ENCODE measurements at places on chromosomes 5 and 9.
A peak's percentile ranks its signal among the peaks of the same experiment; 100 is the strongest.

DNA sequence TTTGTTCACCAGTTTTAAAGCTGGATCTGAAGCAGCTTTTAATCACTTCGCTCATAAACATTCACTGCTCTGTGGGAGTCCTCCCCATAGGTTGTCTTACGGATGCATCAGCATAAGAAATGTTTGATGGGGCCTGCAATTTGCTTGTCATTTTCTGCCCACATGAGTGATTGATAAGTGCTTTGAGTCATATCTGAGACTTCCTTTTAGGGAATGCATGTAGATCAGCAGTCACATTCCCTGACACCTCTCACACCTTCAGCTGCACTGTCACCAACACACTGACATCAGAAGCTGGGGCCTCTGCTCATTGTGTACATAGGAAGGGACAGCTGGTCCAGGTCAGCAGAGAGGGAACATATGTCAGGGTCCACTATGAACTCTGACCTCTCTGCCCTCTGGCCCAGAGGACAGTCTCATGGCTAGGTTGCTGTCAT lies 84.1 kb upstream of the SPATA31D4 start:
- no peak for DNase-seq

DNA sequence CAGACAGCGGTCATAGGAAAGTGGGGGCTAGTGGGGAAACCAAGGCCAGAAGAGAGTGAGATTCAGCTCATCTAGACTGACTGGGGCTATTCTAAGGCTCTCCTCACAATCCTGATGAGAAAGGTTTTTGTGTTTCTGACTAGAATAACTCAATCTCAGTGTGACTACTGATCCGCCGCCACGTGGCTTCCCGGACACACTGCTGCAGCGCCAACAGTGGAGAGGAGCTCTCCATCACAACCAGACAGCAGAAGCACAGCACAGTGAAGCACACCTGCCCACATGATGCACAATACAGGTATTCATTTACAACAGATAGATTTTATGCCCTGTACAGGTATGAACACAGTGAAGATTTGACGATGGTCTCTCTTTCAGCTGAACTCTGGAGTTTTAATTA lies 25.4 kb downstream of the NREP start:
- no peak for DNase-seq

GRCh38 chr9:115207003-115207836 lies 89.3 kb upstream of the TNC start:
- no peak for DNase-seq

GRCh38 chr5:178425621-178426068 lies 164.5 kb downstream of the COL23A1 start:
- DNase-seq: no peak

DNA sequence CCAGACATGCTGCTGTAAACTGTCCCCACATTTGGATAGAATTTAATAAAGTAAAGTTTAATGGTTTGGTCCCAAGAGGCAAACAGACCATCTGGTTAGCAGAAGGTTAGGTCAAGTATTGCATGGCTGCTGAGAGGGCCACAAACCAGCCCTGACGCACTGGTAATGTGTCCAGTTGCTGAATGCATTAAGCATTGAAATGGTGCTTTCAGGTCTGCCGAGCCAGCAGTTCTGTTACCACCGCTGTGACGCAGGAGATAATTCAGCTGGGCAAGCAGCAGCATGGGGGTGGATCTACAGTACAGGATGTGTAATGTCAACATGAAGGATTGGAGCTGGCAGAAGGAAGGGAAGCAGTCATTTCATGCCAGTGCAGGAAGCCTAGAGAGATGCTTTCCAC lies 16.0 kb downstream of the ZNF462 start:
- DNase-seq: peak; percentile 95

DNA sequence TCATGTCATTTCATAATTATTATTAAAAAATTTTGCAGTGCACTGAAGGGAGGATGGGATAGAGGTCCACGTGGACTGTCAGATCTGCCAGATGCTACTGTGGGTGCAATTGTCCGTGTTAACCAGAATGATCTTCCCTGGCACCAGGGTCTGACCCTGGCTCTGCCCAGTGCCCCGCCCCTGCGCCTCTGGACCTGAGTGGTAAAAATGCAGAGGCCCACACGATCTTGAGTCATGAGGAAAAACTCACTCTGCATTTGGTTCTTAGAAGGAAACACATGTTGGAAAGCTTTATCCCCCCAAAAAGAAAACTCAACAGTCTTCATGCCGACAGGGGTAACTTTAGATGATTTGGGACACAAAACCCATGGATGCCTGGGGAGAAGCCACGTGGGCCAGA lies 20.1 kb upstream of the BARX1 start:
- DNase-seq: no peak

DNA sequence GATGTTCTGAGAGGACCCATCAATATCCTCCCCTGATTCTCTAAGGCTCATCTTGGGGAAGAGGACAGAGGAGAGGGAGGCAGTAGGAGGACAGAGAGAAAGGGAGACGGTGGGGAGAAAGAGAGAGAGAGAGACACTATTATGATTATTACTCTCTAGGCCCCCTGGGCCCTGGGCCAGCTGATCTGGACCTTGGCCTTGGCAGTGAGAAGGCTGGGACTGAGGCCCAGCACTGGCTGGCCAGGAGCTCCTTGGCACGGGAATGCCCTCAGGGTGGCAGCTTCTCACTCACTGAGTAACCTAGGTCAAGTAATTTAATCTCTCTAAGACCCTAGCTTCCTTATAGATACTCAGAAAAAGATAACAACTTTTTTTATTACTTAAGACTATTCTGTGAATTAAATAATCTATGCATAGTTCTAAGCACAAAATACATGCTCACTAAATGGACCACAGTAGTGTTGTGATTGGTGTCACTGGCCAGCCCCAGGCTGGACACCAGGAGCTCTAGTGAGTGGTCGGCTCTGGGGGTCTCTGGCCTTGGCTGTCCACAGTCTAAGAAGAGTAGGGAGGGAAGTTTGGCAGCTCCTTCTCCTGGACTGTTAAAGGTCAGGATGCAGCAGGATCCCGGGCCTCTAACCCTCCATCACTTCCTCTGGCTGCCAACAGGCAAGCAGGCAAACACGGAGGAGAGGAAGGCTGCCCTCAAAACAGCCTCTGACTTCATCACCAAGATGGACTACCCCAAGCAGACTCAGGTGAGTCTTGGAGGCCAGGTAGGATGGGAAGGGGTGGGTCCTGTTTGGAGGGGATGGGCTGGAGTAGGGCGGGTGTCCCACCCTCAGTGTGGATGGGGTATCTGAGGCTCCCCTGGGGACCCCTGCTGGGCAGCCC lies 50.0 kb downstream of the GSN start:
- no peak for DNase-seq

- DNase-seq: no peak
Observed at GRCh38 chr5:122736086-122736845, 38.6 kb upstream of the SNX2 start.

DNA sequence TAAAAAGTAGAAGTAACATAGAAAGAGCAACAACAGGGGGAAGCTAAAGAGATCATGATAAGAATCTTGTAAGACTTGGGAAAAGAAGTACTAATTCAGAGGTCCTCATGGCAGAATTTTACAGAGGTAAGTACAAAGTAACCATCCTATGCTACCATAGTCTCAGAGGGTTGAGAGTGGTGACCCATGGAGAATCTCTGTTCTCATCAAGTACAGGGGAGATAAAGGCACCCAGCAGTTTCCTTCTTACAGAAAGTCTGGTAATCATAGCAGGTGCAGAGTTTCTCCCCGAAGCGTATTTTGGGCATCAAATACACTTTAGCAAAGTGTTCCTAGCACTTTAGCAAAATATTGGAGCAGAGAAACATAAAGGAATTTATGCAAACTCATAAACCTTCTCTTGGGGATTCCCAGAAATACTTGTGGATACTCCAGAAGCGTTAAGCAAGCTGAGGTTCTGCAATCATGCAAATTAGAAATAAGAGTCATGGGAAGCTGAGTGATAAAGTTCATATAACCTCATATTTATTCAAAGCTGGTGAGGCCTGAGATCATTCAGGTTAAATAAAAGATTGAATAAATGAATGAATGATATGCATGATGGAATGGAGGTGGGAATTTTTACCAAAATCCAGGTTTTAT lies 101.0 kb upstream of the SMC2 start:
- no peak for DNase-seq

DNA sequence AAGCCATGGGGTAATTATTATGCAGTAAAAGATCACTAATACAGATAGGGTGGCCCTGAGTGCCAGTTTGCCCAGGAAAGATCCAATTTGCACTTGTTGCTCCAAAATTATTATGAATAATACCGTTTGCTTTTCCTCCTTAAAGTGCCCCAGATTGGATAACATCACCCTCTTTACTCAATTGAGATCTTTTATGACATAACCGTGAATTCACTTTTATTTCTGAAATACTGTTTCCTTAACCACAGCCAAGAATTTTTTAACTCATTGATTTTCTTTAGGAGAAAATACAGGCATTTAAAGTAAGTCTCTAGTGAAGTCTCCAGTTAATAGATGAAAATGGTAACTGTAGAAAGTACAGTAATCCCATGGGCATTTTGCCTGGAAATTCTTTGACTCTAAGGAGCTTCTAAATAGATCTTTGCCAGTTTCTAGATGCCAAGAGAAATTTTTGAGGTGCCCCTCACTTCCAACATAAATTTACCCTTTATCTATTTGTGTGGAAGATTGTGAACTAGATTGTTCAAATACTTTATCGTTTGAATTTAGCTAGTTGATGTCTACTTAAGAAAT lies 99.2 kb downstream of the UHRF2 start:
- no peak for DNase-seq

- no peak for DNase-seq
Observed at GRCh38 chr5:82259172-82259800, 18.9 kb downstream of the RPS23 start.

- DNase-seq: no peak
Observed at GRCh38 chr5:142313682-142314081, 11.1 kb downstream of the SPRY4 start.

- DNase-seq: no peak
Observed at GRCh38 chr9:91858213-91859030, 91.6 kb downstream of the ROR2 start.

- no peak for DNase-seq
Observed at GRCh38 chr9:122923947-122924346, 7.4 kb downstream of the ZBTB26 start.

- DNase-seq: no peak
Observed at GRCh38 chr5:149684371-149684770, 45.7 kb upstream of the PPARGC1B start.

- no peak for DNase-seq
Observed at GRCh38 chr5:59769041-59769360, 124.5 kb downstream of the PDE4D start.

DNA sequence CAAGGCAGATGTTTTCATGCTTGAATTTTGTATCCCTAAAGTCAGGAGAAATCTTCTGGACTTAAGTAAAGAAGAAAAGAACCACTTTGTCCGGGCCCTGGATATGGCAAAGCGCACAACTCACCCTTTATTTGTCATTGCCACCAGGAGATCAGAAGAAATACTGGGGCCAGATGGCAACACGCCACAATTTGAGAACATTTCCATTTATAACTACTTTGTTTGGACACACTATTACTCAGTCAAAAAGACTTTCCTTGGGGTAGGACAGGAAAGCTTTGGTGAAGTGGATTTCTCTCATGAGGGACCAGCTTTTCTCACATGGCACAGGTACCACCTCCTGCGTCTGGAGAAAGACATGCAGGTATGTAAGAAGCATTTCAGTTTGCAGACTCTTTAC lies 2.3 kb downstream of the TYRP1 start:
- DNase-seq: peak; percentile 31

DNA sequence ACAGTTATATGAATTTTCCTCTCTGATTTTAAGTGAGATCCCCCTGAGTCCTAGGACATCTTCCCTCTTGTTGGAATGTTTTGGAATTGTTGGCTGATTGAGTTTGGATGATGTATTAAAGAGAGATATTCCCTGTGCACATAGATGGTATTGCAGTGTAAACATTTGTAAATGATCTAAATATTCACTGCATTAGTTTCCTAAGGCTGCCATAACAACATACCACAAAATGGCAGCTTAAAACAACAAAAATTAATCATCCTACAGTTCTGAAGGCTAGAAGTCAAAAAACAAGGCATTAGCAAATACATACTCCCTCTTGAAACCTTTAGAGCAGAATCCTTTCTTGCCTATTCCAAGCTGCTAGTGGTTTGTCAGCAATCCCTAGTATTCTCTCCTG lies 38.0 kb upstream of the MROH2B start:
- DNase-seq: no peak

DNA sequence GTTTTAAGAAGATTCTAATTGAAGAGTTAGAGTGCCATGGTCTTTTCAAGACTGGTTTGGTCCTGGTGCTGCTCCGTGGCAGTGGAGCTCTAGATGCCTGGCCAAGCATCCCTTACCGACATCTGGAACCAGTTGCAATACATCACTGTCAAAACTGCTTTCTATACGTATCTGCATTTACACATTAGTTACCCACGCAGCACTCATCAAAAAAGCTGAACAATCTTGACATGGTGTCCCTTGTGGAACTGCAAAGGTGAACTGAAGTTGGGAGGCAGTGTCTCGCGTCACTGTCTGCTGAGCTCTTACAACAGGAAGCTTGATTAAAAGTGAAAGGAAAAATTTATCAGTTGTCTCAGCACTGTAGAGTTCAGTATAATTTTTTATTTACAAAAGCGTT lies 82.6 kb downstream of the PBX3 start:
- DNase-seq: no peak

GRCh38 chr5:178417391-178417811 lies 172.8 kb downstream of the COL23A1 start:
- DNase-seq: no peak

GRCh38 chr5:124060011-124060410 lies 548.0 kb downstream of the CSNK1G3 start:
- no peak for DNase-seq

DNA sequence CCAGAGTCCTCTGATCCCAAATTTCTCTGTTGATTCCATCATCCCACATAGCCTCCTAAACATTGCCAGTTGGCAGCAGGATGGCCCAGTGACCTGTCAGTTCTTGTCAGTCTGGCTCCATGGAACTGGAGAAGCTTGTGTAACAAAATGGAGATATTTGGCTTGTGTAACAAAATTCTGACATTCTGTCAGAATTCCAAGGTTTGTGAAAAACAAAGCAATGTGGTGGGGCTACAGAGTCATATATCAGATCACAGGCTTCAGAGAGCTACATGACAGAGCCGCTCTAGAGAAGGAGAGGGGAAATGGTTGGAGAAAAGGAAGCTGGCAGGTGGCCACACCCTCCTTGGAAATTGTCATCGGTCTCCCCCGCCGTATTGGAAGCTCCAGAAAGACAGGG lies 75.4 kb upstream of the MAN2A1 start:
- no peak for DNase-seq

- no peak for DNase-seq
Observed at GRCh38 chr9:128722380-128723351, 1.3 kb downstream of the ZDHHC12 start.

DNA sequence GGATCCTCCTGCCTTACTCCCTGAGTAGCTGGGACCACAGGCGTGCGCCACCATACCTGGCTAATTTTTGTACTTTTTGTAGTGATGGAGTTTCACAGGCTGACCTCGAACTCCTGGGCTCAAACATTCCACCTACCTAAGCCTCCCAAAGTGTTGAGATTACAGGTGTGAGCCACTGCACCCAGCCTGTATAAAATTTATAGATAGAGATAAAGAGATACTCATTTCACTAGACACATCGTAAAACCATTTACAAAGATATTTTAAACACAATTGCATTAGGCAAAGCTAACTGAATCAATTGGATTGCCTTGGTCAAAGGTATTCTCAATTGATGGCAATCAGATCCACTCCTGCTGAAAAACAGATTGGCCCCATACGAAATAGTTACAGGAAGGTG lies 52.0 kb downstream of the PDE6A start:
- DNase-seq: no peak

- no peak for DNase-seq
Observed at GRCh38 chr5:128052780-128053179, 30.8 kb upstream of the SLC12A2 start.
